ENCODE measurements at places on chromosomes 16 and 17.

GRCh38 chr17:78953356-78954350, 26.1 kb downstream of the LGALS3BP start:
- DNase-seq = no peak

DNA sequence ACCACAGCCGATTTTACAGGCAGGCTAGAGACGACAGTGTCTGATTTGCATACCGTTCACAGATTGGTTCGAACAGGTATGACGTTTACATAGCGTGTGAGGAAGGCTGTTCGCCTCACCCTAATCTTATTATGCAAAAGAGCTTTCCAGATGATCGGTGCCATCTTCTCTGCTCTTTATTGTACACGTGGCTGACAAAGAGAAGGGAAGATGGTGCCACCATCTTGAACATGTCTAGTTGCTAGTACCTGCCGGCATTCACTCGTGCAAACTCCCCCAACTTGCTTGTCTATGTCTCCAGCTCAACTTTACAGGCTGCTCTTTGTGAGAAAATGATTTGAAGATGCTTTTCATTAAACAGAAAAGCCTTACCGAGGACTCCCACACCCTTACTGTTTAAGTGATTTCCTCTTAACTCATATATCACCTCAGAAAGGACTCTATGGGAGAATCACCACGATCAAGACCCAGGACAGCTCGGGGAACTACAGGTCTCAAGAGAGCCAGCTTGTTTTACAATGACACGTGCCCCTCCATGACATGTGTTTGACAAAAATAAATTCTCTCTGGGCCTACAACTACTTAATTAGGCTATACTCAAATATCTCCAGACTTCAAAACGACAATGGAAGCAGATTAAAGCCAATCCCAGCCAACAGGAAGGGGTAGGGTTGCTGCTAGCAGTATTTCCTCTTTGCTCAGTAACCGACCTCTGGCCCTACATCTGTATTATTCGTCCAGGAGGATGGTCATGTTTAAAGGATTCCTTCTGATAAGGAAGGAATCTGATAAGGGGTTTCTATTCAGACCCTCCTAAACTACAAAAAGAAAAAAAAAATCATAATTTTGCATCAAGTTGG, 480.6 kb downstream of the TMEM114 start:
- no peak for DNase-seq

DNA sequence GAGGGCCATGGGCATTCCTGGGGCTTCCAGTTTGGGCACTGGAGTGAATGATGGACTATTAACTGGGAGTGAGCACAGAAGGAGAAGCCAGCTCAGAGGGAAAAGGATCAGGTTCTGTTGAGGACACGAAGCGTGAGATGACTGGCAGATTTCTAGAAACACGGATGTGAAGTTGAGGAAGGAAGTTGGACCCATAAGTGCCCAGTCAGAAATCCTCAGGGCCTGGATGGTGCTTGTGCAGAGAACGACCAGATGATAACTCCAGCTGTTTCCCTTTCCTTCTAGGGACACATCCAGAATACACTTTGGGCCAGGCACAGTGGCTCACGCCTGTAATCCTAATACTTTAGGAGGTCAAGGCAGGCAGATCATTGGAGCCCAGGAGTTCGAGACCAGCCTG, 23.3 kb upstream of the ANKRD40CL start:
- no peak for DNase-seq

DNA sequence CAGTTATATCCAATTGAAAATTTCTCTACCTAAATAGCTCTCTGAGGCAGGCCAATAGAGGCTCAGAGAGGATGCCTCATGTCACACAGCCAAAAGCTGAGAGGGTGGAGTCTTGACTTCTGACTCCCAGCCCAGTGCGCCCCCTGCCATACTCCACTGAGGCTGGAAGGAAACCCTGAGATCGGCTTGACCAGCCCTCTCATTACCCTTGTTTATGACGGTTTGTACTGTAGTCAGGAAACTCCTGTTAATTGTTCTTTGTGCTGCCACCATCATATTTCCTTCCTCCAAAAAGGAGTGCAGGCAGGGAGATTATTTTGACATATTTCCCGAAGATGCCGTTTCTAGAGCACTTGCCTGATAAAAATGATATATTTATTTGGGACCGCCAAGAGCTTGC, 107.9 kb downstream of the AIPL1 start:
- no peak for DNase-seq

GRCh38 chr16:74169687-74170376, 126.8 kb upstream of the PSMD7 start:
- no peak for DNase-seq

GRCh38 chr17:2929881-2930533, 133.4 kb downstream of the OR1D5 start:
- DNase-seq = no peak

DNA sequence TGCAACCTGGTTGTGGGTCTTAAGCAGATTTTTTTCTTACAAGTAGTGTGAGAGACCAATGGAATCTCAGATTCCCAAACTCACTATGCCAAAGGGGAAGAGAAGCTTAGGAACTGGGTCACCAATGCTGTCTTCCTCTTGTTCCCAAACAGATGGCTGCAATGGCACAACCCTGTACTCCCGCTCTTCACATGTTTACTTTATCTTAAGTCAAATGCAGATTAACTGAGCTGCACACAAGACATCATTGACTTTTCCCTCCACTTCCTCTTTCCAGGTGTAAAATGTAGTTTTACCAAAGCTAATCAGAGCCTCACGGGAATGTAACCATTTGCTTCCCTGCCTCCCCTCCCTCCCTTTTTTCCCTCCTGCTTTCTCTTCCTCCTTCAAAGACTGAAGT, 14.4 kb upstream of the CD300E start:
- peak; percentile 67 for DNase-seq

Measured in G401 (cell line).